ENCODE measurements at places on chromosomes 5 and 9.

- DNase-seq = no peak
These were observed 11.0 kb upstream of the HAPLN1 start for GRCh38 chr5:83731638-83732037.

- peak; percentile 72 for DNase-seq
These were observed 10.1 kb downstream of the EEIG1 start for GRCh38 chr9:127970401-127971313.

- no peak for DNase-seq
These were observed 3.9 kb upstream of the ISCA1 start for GRCh38 chr9:86286278-86286677.

GRCh38 chr5:110838961-110839360 is 100.2 kb downstream of the SLC25A46 start:
- DNase-seq = no peak

All from CD4-positive, alpha-beta T cell treated with Interferon alpha-2 for 1 hour (primary cell).